ENCODE measurements at places on chromosomes 5 and 9. TPM values are rescaled to one million over a fixed set of nuclear protein-coding genes. Genes with fewer than 3 reads are reported as not detected.

DNA sequence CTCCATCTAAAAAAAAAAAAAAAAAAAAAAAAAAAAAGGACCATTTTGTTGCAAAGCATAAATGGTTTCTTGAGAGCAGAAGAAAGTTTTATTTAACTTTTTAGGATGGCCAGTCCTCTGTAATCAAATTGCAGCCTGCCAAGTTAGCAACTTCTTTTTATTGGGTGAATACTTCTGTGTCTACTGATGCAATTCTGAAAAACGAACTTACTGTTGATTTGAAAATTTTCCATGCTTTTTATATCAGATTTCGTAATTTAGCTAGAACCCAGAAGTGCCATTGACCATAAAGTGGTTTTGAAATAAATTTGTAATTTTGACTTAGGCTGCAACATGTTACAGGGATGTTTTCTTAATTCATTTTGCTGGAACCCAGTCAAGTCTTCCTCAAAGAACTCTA is 269.1 kb upstream of the ACTBL2 start:
- H3K4me1 ChIP-seq, result no peaks in the 10 kb centered on the region
- H3K27ac ChIP-seq, result no peak overlapping the region
- no peak overlapping the region for H3K4me3 ChIP-seq
- no peaks in the 10 kb centered on the region for H3K36me3 ChIP-seq
- no peak for DNase-seq
- no peaks in the 10 kb centered on the region for H3K27me3 ChIP-seq

DNA sequence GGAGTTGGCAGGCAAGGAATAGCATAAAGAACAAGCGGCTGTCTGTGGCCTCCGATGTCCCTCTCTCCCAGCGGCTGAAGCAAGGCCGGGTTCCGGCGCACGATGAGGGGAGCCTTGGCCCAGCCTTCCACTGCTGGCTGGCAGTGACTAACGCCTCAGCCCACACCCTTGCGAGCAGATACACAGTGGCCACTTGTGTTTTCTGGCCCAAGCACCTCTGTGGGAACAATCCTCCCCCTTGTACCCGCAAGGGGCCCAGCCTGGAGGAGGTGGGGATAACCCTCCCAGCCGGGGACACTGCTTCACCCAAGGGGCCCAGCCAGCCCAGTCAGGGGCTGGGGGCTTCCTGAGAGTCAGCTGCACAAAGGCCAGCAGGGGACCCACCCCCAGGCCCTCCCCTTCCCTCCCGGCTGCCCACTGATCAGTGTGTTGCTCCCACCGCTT is 23.2 kb downstream of the STK10 start:
- H3K4me1 ChIP-seq, result no peaks in the 10 kb centered on the region
- no peaks in the 10 kb centered on the region for H3K36me3 ChIP-seq
- no peaks in the 10 kb centered on the region for H3K27me3 ChIP-seq
- no peak overlapping the region for H3K27ac ChIP-seq
- no peak overlapping the region for H3K4me3 ChIP-seq
- DNase-seq, result no peak

PPP2CA gene
- polyA plus RNA-seq, result 120 TPM

CFAP157 gene
- 0.84 TPM for polyA plus RNA-seq

DNA sequence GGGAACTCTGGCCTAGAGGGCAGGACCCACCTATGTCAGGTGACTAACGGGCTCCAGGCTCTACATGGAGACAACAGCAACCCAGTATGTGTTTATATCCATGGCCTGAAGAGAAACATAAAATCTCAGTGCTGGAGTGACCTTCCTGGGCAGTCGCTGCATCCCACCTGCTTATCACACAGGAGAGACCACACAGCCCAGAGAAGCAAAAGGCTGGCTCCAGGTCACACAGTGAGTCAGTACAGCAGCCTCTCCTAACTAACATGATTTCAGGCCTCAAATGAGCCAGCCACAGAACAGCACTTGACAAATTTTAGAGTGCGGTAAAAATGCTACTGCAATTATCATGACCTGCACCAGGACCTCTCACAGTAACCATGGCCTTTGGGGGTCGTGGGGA is 54.0 kb upstream of the TGFBR1 start:
- no peak overlapping the region for H3K27ac ChIP-seq
- H3K27me3 ChIP-seq, result no peaks in the 10 kb centered on the region
- H3K4me3 ChIP-seq, result no peak overlapping the region
- peaks cover 2% of the 10 kb centered on the region for H3K4me1 ChIP-seq

DNA sequence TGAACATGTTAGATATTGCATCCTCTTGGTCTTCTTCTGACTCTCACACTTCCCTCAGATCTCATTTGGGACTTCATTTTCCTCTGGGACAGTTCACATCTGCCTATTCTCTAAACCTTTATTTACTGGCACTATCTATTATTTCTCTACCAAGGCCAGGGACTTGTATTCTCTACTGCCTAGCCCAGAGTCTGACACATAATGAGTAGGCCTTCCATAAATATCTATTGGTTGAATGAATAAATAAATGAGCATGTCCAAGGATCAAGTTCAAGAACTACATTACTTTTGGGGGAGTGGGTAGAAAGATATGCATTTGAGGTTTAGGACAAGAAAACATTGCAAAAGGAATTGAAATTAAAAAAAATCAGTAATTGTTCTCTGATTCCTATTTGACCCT is 250.3 kb downstream of the TRIM32 start:
- no peak overlapping the region for H3K4me3 ChIP-seq
- H3K27me3 ChIP-seq, result no peaks in the 10 kb centered on the region
- H3K27ac ChIP-seq, result no peak overlapping the region
- no peaks in the 10 kb centered on the region for H3K36me3 ChIP-seq
- no peaks in the 10 kb centered on the region for H3K4me1 ChIP-seq

All from large intestine (tissue), 12 donors.